ENCODE measurements at places on chromosomes 7 and 10.

DNA sequence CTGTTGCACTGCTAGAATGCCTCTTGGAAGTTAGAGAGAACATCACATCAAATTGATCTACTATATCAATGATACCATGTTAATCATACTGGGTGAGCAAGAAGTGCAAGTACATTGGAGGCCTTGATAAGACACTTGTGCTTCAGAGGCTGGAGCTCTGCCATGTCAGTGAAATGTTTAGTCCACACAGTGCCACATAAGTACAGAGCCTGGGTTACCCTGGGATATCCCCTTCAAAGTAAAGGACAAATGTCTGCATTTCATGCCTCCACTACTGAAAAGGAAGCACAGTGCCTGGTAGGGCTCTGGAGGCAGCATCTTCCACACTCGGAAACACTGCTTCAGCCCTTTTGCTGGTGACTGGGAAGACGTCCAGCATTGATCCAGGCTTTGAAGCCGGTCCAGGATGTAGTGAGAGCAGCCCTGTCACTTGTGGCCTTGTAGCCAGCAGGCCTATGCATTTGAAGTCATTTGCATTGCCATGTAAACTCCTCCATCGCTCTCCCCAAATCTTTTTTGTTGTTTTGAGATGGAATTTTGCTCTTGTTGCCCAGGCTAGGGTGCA is 15.7 kb upstream of the STN1 start:
- no peak for DNase-seq

- no peak for DNase-seq
These were observed 14.7 kb downstream of the ATRNL1 start for GRCh38 chr10:115107830-115108229.

GRCh38 chr7:19107356-19108146 is 9.9 kb downstream of the TWIST1 start:
- DNase-seq: no peak

GRCh38 chr10:117550076-117550475 is 7.5 kb downstream of the EMX2 start:
- no peak for DNase-seq

DNA sequence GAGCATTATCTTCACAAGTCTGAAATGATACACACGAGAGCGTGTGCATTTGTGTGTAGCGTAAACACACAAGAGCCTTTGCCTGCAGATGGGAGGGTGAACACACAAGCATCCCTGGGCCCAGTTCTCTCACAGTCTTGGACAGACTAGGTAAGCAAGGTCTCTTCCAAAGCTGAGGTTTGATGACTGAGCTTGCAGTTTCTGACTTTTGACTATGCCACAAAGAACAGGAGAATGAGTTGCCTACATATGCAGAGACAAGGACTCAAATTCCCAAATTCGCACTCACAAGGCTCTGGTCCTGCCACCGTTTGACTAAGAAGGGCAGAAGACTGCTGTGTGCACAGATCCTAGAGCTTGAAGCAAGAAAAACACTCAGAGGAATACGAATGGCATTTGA is 55.8 kb downstream of the FAM53B start:
- DNase-seq: no peak

DNA sequence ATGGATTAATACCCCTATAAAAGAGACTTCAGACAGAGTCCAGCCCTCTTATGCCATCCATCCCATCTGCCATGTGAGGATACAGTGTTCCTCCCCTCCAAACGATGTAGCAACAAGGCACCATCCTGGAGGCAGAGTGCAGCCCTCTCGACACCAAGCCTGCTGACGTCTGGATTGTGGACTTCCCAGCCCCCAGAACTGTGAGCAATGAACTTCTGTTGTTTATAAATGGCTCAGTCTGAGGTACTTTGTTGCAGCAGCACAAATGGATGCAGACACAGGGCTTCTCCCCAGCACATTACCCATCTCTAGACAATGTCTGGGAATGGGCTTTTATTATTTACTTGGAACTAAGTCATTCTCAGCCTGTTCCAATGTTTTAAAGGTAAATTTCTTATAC is 195.6 kb downstream of the WDR37 start:
- no peak for DNase-seq

- DNase-seq: no peak
These were observed 16.4 kb downstream of the ZNF487 start for GRCh38 chr10:43453266-43453831.

DNA sequence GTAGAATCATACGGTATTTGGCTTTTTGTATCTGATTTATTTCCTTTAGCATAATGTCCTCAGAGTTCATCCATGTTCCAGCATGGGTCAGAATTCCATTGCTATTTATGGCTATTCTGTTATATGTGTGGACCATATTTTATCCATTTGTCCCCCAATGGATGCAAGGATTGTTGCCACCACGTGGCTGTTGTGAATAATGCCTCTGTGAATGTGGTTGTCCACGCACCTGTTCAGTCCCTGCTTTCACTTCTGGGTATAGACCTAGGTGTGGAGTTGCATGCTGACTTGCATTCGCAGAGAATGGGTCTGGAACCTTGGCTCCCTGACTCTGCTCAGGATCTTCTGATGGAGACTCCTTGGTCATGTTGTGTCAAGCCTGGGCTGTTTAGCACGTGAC is 199.9 kb downstream of the CAMK1D start:
- DNase-seq: no peak

DNA sequence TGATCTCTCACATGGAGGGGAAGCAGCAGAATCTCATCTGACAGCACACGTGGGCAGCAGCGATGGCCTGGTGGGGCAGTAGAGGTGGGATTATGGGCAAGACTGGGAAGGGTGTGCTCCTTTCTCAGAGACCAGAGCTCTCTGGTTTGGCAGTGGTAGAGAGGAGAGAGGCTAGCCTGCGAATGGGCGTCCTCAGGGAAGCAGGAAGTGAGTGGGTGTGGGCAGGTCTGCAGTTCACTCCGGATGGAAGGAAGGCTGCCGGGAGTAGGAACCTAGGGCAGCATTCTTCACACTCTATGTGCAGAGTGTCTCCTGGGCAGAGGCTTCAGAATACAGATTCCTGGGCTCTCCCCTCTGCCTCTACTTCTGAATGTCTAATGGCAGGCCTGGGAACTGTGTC is 162.8 kb upstream of the BMPER start:
- no peak for DNase-seq

- DNase-seq: no peak
These were observed 138.1 kb downstream of the VTI1A start for GRCh38 chr10:112585126-112585525.

DNA sequence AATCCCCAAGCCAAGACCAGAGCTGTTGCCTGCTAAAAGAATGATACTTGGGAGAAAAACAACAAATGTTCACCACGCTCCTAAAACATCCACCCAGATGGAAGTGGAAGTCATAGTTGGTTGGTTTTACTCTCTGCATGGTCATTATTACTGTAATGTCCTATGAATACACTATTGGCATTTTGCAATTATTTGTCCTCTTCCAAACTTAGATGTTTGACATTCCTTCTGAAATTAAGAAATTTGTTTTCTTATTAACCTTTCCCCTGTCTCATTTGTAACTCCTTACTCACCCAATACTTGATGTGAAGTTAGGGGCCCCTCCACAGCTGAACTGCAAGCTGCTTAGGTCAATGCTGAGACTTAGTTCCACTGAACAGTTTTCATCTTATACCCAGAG is 383.3 kb downstream of the INHBA start:
- no peak for DNase-seq

GRCh38 chr7:75737856-75738603 is 711 bp downstream of the HIP1 start:
- no peak for DNase-seq

DNA sequence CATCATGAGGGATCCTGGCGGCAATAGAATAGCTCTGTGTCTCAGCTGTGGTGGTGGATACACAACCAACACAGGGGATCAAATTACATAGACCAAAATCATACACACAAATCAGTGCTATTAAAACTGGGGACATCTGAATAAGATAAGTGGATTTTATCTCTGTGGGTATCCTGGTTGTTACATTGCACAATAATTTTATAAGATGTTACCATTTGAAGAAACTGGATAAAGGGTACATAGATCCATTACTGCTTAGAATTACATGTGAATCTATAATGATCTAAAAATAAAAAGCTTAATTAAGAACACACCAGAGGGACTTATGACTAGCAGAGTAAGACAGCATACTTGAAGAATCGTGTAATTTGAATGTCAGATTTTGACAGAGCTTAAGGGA is 8.2 kb upstream of the FAM3C start:
- no peak for DNase-seq

- DNase-seq: no peak
These were observed 121.5 kb downstream of the SNX10 start for GRCh38 chr7:26413007-26413691.

- no peak for DNase-seq
These were observed 253.5 kb downstream of the ABCA13 start for GRCh38 chr7:48424731-48425130.

GRCh38 chr10:129369566-129369965 is 97.5 kb upstream of the MGMT start:
- DNase-seq: no peak

GRCh38 chr10:3452173-3452626 is 279.6 kb upstream of the PITRM1 start:
- DNase-seq: no peak

DNA sequence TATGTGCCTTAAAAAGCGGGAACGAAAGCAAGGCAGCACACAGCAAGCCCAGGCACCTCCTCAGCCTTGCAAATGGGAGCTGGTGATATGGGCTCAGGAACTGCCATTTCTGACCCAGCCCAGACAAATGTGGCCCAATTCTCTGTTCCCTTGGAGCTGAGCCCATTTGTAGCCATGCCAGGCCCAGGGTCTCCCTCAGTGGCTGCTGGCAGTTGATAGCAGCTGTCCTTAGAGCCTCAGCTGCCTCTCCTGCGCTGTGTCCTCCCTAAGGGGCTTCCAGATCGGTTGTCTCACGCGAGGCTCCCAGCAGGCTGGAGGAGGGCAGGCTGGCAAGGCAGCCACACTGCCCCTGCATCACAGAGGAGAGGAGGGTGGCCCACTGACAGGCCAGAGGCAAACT is 275.8 kb downstream of the KCNMA1 start:
- DNase-seq: no peak

Data from stimulated activated CD8-positive, alpha-beta memory T cell treated with anti-CD3 and anti-CD28 coated beads, Interleukin-7, amount 100 ng/mL, for 1 hour (primary cell).